ENCODE measurements at places on chromosomes 13 and 19.

DNA sequence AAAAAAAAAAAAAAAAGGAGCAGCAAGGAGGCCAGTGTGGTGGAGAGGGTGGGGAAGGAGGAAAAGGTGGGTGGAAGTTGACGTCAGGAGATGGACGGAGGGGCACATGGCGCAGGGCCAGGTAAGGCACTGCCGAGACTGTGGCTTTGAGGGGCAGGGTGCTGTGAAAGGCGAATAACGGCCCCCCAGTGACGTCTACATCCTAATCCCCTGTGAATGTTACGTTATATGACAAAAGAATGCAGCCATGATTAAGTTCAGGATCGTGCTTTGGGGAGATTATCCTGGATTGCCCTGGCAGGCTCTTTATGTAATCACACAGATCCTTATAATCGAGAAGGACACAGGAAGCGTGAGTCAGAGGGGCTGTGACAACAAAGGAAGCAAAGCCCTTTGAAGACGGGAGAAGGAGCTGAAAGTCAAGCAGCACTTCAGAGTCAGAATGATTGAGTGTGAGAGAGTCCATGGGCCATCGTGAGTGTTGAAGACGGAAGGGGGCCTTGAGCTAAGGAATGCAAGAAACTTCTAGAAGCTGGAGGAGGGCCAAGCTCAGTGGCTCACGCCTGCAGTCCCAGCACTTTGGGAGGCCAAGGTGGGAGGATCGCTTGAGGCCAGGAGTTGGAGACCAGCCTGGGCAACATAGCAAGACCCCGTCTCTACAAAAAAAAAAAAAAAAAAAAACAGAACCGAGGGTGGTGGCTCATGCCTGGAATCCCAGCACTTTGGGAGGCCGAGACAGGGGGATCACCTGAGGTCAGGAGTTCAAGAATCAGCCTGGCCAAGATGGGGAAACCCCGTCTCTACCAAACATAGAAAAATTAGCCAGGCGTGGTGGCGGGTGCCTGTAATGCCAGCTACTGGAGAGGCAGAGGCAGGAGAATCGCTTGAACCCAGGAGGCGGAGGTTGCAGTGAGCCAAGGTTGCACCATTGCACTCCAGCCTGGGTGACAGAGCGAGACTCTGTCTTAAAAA is 13.8 kb upstream of the CEACAM16 start:
- DNase-seq: no peak

DNA sequence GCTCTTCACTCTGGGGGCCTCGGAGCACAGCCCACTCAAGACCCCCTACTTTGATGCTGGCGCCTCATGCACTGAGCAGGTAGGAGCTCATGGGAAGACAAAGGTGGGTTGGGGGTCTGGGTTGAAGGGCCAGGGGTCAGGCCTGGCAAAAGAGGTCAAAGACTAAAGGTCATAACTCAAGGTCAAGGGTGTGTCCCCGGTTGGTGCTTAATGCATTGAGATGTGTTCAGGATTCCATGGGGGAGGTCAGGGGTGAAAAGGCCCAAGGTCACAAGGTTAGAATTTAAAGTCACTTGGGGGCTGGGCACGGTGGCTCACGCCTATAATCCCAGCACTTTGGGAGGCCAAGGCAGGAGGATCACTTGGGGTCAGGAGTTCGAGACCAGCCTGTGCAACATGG is 4.9 kb upstream of the TOMM40 start:
- no peak for DNase-seq

DNA sequence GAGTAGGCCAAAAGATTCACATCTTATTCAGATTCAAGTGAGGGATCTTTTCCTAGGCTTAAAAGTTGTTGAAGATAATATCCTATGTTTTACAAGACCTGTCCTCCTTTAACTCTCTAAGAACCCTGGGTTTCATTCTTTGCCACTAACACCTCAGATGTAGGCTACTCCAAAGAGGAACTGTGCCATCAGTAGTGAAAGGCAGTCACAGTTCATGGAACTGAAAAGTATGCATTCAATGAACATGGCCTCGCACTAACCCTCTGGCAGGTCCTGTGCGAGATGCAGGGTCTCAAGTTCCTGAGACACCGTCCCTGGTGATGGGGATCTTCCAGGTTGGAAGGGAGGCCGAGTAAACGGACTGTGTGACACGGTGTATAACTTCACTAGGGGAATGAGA is 4.3 kb downstream of the LGALS14 start:
- DNase-seq: no peak

DNA sequence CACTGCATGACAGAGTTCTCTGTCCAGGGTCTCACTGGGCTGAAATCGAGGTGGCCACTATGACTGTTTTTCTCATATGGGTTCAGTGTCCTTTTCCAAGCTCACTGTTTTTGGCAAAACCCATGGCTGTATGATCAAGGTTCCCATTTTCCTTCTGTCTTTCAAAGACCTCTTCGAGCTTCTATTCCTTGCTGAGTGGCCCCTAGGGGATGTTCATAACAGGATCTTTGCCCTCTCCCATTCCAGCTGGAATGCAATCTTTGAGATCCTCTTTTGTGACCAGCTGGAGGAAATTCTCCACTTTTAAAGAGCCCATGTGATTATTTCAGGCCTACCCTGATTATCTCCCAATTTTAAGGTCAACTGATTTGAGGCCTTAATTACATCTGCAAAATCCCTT is 572.5 kb upstream of the SLC10A2 start:
- no peak for DNase-seq

GRCh38 chr19:14030997-14031718 is 404 bp upstream of the IL27RA start:
- DNase-seq: no peak

DNA sequence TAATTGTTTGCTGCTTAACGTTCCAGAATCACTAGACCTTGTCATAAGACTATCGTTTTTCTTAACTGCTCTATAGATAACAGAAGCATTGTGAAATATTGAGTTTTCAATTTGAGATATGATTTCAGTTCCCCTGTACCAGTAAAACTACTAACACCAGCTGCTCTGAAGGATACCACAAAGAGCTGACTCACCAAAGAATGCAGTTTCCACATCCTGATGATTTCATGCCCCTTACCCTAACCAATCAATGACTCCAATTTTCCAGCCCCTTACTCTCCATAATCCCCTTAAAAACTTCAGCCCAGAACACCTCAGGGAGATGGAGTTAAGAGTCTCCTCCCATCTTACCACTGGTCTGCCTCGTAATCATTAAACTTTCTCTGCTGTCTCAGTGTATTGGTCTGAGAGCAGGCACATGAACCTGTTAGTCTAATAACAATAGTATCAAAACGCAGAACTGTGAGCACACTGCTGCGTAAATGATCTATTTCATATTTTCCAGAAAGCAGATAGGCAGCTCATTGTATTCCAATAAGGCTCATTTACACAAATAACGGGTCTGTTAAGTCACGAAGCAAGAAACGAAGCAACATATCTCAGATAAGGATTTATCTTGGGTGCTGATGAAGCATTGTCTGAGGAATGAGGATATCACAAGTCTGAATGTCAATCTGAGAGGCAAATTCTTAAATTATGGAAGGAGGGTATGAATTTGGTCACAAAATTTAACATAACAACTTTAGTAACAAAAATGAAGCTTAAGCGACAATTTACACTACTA is 14.1 kb upstream of the CCNA1 start:
- DNase-seq: no peak

GRCh38 chr13:101576977-101577376 is 124.5 kb downstream of the ITGBL1 start:
- DNase-seq: no peak

- no peak for DNase-seq
These were observed 61.2 kb downstream of the MYH14 start for GRCh38 chr19:50264483-50265186.

DNA sequence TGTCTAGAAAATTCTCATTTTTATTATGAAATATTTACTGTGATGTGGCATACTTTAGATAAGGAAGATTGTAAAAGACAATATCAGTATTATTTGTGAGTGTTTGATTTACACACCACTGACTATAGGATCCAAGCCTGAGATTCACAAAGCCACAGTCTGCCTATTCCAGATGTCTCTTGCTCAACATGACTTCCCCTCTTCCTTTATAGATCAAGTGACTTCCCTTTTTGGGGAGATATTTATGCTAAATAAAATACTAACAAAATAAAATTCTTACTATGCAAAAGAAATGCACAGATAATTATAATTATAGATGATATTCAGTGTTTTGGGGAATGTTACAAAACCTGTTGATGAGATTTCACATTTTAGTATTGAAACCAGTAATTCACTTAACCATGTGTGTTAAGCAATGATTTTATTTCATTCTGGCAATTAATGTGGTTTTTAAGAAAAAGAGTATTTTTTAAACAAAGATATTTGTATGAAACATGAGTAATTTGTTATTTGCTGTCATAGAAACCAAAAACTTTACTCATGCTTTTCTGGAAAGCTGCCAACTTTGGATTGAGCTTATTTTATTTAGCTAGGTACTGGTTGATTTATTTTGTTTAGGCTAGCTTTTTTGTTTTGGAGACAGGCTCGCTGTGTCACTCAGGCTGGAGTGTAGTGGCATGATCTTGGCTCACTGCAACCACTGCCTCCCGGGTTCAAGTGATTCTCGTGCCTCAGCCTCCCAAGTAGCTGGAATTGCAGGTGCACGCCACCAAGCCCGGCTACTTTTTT is 13.7 kb upstream of the GPR183 start:
- no peak for DNase-seq
